ENCODE measurements at places on chromosomes 3 and 15.

DNA sequence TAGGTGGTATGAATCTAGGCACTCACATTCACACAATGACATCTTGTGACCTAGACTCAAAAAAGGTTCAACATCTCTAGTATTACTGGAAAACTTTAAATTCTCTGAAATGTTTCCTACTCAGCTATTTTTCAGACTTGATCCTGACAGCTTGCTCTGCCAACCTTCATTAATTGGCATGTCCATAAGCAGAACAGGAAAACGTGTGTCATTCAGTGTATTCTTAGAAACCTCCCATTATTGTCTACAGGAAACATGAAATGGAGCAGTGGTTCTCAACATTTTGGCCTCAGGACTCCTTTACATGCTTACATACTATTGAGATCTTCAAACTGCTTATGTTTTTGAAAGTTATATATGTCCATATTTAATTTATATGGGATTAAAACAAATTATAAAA lies 363.2 kb downstream of the NAALADL2 start:
- no peak for DNase-seq

- DNase-seq: no peak
These were observed 173.9 kb upstream of the ICE2 start for GRCh38 chr15:60652870-60653269.

- peak; percentile 70 for DNase-seq
These were observed 22.9 kb upstream of the TPM1 start for GRCh38 chr15:63019511-63020109.

- DNase-seq: no peak
These were observed 94.5 kb downstream of the SERPINI1 start for GRCh38 chr3:167830007-167830406.

DNA sequence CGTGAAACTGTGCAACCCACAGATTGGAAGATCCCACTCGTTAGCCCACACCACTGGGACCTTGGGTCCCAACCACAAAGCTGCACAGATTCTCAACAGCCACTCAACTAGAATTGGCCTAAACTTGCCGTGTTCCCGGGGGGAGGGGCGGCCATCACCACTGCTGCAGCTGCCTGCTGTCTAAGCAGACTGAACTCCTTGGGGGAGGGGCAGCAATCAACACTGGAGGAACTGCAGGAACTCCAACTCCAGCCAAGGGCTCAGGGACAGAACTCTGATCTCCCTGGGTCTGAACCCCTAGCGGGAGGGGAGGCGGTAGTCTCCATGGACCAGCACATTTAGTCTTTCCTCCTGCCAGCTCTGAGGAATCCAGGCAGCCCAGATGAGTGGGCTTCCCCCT lies 205.9 kb downstream of the RSL24D1 start:
- no peak for DNase-seq

- no peak for DNase-seq
These were observed 404.4 kb upstream of the PROK2 start for GRCh38 chr3:72189339-72189738.

GRCh38 chr3:12934431-12934830 lies 93.1 kb upstream of the RPL32 start:
- DNase-seq: no peak

DNA sequence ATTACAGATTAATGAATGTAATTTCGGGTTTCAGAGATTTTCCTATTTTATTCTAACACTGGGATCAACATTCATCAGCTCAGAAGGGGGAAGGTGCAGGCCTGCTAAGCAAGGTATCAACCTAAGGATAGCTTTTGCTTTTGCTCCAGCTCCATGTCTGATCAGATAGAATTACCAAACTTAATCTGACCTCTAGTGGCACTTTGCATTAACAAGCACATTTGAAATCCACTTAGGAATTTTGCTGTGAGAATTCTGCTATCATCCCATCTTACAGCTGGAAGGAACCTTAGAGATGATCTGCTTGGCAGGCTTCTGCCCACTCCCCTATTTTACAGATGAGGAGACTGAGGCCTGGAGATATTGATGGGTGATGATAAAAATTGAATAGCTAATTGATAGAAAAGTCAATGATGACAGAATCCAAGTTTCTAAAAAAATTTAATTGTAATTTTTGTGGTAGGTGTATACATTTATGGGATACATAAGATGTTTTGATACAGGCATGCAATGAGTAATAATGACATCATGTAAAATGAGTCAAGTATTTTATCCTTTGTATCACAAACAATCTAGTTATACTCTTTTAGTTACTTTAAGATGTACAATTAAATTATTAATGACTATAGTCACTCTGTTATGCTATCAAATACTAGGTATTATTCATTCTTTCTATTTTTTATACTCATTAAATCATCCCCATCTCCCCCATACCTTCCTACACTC lies 209.2 kb upstream of the ZPLD1 start:
- DNase-seq: peak; percentile 64

DNA sequence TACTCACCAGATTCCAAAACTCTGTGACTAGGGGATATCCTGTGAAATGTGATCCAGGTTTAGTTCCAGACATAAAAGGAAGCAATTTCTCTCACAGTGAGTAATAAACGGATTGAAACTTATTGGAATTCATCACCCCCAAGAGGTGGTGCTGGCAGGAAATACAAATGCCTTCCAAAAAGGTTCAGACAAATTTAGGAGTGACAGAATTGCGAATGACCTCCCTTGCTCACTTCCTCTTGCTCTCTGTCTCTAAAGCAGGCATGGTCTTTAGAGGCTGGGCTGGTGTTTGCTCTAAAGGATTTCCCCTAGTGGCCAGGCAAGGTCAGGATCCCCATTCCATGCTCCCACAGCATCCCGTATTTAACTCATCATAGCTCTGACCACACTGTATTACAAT lies 449.4 kb upstream of the PPP2R3A start:
- no peak for DNase-seq

DNA sequence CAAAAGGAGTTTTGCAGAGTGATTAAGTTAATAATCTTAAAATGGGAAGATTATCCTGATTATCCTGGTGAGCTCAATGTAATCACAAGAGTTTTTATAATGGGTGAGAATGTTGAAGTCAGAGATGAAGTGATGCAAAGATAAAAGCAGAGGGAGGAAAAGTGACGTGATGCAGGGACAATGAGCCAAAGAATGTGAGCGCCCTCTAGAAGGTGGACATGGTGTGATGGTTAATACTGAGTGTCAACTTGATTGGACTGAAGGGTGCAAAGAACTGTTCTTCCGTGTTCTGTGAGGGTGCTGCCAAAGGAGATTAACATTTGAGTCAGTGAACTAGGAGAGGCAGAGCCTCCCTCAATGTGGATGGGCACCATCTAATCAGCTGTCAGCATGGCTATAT lies 569.6 kb upstream of the AGTR1 start:
- no peak for DNase-seq

DNA sequence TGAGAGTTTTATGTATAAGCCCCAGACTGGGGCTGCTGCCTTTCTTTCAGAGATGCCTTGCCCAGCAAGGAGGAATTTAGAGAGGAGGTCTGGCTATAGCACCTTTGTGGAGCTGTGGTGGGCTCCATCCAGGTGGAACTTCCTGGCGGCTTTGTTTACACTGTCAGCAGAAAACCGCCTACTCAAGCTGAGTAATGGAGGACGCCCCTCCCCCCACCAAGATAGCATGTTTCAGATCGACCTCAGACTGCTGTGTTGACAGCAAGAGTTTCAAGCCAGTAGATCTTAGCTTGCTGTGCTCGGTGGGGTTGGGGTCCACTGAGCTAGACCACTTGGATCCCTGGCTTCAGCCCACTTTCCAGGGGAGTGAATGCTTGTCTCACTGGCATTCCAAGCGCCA lies 155.6 kb downstream of the STXBP5L start:
- DNase-seq: no peak

GRCh38 chr15:21267226-21267625 lies 173.1 kb downstream of the POTEB3 start:
- no peak for DNase-seq

GRCh38 chr15:49868348-49868747 lies 247.5 kb downstream of the DTWD1 start:
- no peak for DNase-seq

- DNase-seq: no peak
These were observed 525.3 kb upstream of the ZNF717 start for GRCh38 chr3:76310667-76311066.

- no peak for DNase-seq
These were observed 24.5 kb downstream of the MAP2K1 start for GRCh38 chr15:66411190-66411589.

DNA sequence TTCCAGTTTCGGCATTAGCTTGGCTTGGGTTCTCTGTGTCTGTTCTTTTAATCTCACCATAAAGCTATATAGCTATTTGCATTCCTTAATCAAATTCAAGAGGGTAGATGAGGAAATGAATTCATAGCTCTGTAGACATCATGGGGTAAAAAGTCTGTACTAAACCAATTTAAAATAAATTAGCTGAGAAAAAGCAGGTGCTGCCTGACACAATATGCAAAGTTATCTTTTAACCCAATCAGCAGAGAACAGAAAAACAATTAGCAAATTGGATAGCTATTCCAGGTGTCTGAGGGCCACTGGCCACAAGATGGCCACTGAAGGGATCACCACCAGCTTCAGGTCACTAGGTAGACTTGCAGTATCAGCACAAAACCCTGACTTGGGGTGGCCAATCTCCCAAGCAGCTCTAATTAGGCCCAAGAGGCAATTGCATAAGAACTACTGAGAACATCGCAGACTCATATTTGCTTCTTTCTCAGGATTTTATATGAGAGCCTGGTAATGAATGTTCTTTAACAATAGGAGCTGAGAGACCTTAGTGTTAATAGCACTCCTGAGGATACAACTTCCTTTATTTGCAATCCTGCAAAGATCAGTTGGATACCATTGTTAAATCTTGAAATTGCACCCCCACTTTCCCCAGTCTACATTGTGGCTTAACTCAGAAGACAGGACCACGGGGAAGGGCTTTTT lies 494.3 kb downstream of the PDCD6IP start:
- DNase-seq: no peak

DNA sequence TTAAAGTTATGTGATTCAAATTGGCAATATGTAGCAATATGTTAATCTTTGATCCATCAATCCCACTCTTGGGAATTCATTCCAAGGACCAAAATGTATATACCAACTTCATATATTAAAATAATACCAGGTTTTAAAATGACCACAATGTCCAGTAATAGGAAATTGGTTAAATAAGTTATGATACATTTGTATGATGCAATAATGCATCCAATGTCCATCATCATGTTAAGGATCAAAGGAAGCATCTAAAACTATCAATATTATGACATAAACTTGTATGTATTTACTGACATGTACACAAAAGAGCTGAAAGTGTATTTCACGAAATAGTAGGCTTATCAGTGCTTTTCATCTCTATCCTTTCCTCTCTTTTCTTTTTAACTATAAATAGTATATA lies 406.0 kb downstream of the RSL24D1 start:
- no peak for DNase-seq

GRCh38 chr3:123036352-123037014 lies 8.9 kb upstream of the SEMA5B start:
- peak; percentile 8 for DNase-seq

DNA sequence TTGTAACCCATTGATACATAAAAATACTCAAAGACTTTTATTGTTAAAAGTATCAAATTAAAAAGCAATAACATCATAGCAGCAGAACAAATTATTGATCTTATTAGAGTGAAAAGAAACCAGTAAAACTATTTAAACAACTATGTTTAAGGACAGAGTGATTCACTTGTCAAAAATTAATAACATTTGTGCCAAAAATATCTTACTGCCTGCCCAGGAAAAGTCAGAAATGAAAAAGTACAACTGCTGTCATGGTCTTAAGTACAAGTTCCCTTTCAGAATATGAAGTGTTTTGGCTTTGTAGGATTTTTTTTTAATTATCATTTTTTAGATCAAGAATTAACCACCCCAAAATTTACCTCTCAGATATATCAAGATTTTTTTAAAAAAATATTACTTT lies 3.4 kb downstream of the IFT57 start:
- no peak for DNase-seq

GRCh38 chr15:68843425-68844311 lies 23.0 kb upstream of the ANP32A start:
- DNase-seq: no peak

GRCh38 chr3:80010021-80010571 lies 242.3 kb upstream of the ROBO1 start:
- DNase-seq: no peak

- DNase-seq: no peak
These were observed 456.7 kb upstream of the THBS1 start for GRCh38 chr15:39124155-39124552.

DNA sequence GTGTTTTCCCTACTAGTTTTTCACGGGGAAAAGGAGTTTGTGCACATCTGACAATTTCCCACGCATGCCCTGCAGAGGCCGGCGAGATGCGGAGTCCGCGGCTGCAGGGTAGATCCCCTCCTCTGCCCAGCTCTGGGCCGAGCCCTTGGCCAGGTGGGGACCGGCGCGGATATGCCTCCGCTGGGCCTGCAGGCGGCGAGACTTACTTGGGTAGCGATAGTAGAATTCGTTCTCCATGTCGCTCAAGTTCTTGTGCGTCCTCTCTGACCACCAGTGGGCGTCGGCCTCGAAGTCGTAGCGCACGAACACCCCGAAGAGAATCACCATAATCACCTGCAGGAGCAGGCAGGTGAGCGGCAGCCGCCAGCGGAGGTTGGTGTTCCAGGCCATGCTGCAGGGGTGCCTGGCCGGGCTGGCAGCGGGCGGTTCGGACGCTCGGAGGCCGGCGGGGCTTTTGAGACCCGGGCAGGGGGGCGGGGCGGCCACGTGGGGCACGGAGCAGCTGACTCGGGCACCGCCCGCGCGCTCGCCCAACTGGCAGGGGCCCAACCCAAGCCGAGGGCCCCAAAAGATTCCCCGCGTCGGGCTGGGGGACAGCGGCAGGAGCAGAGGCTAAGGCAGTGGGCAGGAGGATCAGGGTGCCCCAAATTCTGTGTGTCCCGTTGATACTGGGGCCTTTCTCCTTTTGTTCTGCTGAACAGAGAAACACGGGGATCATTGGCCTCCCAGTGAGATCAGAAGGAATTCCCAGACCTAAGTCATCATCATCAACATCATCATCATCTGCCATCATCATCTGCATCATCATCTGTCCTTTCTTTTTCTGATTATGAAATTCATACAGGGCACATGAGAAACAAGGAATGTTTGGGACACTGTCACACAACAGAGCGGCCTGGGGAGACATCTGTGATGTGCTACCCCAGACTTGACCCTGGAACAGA lies at the start of gene RHCG:
TSS of gene RHCG (minus strand) at position 429 of the 944 bp plus-strand sequence. CDS start at position 390, 39 bp downstream.
- DNase-seq: no peak

- no peak for DNase-seq
These were observed 116.9 kb upstream of the GADL1 start for GRCh38 chr3:31011380-31011779.

DNA sequence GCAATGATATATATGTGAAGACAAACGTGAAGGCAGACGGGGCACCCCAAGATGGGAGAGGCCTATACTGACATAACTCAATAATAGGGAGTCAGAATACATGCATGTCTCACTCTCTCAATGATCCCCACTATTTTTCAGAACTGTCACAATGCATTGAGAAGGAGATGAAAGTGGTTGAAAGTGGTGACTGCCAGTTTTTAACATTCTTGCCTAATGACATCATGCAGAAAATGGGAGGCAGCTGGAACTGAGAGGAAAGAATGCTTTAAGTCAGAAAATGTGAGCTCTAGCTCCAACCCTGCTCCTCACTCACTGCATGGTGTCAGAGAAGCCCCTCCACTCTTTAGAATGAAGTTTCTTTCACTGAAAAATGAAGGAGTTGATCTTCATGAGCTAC lies 55.3 kb upstream of the P2RY1 start:
- no peak for DNase-seq

- DNase-seq: peak; percentile 39
These were observed 81.7 kb downstream of the TAMM41 start for GRCh38 chr3:11764931-11765363.

- no peak for DNase-seq
These were observed 52.4 kb downstream of the DRD3 start for GRCh38 chr3:114126461-114126860.

Measured in AG04450 (cell line).